ENCODE measurements at places on chromosomes 7 and 10.

GRCh38 chr10:20949967-20950366, 52.9 kb upstream of the NEBL start:
- no peak for DNase-seq

DNA sequence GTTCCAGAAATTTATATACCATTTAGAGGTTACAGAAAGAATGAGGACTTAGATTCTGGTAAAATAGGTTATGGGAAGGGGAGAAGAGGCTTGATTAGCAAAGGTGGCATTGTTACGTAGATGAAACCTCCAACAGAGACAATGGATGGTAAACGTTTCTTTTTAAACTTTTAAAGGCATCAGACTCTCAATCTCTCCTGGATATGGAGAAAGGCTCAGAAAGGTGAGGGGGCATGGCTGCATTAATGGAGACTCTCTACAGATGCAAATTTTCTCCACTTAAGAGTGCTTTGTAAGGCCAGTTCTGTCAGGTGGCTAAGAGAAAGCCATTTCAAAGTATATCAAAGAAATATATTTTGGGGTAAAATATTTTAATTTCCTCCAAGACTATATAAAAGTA, 240.9 kb upstream of the PTER start:
- no peak for DNase-seq

DNA sequence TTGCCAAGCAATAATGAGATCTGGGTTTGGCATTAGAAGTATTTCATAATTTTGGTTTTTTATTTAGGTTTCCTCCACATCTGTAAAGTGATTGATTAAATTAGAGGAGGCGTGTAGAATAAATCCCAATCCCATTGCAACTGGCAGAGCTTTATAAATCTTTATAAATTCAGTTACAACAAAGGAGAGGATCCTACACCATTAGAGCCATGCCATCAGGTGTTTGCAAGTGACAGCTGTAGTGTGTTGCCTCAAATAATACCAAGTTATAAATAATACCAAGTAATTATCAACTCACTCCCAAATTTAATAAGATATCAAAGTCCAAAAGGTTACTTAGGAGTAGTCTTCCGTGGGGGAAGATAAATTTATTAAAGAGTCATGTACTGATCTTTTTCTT, 62.2 kb downstream of the PODXL start:
- DNase-seq: no peak

- no peak for DNase-seq
These were observed 80.8 kb downstream of the TMEM130 start for GRCh38 chr7:98788966-98789365.

- no peak for DNase-seq
These were observed 76.6 kb downstream of the NDUFB2 start for GRCh38 chr7:140773104-140773503.

DNA sequence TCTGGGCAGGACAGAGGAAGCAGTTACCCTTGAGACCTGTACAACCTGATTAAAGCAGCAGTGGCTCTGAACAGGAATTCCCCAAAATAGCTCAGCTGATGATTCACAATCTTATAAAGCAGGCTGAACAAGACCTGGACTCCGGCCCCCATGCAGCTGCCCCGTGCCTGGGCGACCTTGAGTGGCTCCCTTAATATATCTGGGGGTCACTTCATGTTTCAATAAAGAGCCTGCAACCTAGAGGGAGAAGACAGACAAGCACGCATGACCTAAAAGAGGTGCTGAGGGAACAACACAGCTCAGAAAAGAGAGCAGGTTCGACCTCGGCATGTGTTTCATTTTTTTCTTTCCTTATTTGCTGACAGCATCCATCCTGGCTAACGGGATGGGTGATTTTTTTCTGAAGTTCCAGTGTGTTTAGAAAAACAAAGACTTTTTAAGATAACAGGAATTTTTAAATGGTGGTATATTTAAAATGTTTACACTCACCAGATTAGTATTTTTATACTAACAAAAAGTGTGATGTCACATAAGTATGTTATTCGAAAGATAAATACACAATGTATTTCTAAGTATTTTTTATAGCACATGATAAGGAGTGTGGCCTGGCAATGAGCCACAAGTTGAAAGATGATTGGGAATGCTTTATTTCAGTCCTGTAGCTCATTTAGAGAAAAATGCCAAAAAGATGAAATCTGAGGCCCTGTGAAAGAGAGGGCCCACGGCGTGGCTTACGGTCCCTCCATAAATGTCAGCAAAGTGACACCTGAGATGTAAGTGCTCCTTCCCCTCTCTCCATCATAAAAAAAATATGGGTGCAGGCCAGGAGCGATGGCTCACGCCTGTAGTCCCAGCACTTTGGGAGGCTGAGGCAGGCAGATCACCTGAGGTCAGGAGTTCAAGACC, 161.3 kb downstream of the SLIT1 start:
- no peak for DNase-seq

DNA sequence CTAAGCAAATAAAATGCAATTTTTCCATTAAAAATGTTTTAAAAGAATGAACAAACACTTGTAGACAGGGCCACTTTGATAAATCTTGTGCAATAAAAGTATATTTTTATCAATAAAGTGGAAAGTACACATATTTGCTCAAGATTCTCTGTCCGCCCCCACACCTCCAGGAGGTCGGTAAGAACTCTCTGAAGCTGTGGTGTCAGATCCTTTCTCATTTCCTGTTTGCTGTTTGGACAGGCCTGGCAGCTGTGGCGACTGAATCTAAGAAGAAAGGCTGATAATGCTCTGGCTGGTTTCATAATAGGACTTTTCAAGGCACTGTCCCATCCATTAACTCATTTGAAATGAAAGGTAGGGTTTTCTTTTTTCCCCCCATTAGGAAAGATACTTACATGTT, 15.3 kb upstream of the ASB4 start:
- no peak for DNase-seq

DNA sequence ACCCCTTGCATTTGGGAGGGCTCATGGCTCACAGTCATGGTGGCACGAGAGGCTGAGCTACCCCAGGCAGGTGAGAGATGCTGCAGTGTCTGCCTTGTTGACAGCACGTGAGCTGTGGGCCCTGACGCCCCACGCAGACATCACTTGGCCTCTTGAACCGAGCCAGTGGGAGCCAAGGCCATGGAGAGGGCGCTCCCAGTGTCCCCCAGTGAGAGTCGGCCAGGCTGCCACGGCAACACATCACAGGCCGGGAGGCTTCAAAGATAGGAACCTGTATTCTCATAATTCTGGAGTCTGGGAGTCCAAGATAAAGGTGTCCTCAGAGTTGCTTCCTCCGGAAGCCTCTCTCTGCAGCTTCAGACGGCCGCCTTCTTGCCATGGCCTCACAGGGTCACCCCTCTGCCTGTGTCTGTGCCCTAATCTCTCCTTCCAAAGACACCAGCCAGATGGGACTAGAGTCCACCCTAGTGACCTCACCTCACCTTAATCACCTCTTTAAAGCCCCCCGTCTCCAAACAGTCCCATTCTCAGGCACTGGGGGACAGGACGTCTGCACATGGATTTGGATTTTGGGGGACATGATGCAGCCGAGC, 119.6 kb downstream of the KLF6 start:
- no peak for DNase-seq

DNA sequence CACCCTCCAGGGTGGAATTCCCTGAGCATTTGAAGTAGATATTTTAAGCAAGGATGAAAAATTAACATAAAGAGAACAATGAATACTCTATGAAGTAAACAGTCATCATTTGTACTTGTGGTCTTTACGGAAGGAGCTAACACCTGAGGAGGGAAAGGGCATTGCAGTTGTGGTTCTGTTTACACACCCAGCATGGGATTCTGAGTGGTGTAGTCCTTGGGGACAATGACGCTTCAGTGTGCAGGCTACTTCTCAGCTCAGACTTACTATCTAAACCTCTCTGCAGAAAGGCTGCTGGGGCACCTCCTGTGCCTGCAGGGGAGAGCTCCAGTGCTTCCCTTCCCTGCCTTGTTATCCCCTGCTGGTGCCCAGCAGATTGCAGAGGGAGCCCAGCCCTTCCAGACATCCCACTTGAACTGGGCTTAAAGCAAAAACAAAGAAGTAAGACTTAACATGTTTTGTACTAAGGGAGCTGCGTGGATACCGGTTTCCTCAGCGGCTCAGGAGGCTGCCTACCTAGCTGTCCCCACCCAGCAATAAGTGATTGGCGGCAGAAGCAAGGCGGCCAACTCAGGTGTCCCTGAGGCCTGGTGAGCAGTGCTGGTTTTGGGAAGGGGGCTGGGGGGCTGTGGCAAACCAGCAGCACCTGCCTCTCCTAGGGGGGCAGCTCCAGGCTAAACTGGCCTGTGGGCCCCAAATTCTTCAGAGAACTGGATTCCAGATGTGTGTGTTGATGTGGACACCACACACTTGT, 89.1 kb downstream of the CELF2 start:
- DNase-seq: no peak

DNA sequence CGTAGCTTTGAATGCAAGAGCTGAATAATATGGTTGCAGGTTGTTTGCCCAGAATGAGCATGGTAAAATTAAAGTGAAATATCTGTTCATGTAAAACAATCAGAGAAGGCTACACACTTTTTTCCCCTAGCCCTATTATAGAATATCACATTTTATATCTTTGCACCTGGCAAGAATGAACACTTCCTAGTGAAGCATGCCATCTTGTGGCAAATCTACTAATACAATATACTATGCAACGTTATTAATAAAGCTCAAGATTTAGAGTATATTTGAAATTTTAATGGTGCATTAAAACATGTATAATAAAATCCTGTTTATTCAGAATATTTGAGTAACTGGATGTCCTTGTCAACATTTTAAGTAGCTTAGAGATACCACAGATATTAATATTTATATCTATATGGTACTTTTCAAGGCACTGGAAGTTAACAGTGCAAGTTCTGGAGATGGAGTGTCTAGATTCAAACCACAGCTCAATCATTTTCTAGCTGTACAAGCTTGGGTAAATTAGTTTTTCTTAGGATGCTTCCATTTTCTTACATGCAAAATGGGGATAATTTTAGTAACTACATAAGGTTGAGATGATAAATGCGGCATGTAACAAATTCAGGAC, 643.1 kb upstream of the SEMA3D start:
- no peak for DNase-seq

DNA sequence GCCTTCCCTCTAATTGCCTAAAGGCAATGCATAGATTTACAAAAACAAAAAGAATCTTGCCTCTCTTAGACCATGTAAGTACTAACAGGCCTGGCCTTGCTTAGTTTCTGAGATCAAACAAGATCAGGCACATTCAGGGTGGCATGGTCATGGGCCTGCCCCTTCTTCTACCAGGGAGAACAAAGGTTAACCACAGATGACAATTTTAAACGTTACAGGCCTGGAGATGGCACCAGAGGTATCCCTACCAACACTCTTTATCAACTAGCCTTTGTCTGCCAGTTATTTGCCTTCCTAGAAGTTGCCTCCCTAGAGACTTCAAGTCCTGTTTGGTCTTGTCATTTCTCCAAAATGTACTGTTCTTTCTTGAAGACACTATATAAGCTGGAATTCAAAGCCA, 252.6 kb downstream of the DOCK4 start:
- no peak for DNase-seq

DNA sequence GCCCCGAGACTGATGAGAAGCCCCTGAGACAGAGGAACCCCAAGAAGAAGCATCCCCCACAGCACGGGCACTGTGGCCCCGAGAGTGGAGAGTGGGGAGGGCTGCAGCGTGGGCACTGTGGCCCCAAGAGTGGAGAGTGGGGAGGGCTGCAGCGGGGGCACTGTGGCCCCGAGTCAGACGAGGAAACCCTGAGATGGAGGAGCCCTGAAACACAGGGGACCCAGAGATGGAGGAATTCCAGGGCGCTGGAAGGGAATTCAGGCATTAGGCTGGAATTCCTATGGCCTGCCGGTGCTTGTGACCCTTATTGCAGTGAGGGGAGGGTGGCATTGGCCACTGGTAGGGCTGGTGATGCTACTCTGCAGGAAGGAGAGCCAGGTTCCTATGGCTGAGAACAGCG, 168.6 kb upstream of the SHH start:
- DNase-seq: no peak

DNA sequence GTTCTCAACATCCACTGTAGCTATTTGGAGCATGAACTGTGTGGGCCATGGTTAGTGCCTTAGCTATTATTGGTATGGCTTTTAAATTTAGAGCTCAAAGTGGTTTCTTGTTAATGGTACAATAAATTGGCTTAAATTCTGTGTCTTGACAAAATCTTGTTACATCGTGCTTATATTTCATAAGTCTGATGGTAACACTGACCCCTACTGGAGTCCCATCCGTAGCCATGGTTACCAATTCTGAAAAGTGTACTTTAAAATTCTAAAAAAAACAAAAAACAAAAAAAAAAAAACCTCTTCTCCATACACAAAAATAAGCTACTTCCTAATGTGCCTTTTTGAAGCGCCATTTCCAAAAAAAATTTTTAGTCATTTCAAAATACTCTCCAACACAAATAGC, 6.4 kb upstream of the RPP30 start:
- no peak for DNase-seq

DNA sequence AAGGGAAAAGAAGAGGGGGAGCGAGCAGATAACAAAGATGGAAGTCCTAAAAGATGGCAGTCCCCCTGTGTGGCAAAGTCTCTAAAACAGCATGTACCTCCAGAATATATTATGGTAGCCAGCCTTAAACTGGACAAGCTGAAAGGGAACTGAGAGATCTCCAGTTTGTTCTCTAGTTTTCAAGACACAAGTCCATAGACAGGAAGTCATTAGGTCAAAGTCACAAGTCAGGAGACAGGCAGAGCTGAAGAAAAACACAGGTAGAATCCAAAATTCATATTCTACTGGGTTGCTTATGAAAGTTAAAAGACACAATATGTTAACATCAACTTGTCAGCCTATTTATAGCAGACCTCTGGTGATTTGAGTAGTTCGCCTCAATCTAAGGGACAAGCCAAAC, 38.7 kb downstream of the FAM107B start:
- no peak for DNase-seq

DNA sequence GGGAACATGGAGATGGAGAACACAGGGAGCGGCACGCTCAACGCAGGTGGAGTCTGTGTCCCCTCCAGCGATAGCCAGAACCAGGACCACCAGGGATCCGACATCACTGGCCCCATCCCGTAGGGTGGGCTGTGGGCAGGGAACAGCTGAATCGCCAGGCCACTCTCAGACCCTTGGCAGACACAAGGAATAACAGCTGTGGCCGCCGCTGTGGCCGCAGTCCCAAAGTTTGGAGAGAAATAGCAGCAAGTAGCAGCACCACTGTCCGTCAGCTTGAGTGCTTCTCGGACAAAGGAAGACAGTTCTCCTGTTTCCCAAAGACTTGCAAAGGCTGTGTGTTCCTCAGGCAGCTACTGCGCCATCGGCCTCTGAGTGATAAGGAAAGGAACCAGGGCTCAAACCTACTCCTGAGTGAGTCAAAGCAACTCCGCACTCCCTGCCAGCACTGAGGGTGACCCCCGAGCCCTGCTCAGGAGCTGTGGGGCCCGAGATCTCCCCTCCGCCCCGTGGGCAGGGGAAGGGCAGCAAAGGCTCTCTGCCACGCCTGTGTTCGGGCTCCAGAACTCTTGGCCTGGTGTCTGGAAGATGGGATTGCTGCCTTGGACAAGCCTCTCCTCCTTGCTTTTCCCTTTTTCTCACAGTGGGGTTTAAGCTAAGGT, 82.3 kb upstream of the FAM20C start:
- no peak for DNase-seq

GRCh38 chr10:88759366-88760101, at the start of gene LIPN:
LIPN (plus strand) TSS chr10:88760020; CDS start chr10:88761406, 1,386 bp downstream.
- no peak for DNase-seq

GRCh38 chr7:20238754-20239324, 21.7 kb upstream of the MACC1 start:
- no peak for DNase-seq

GRCh38 chr10:121823993-121824463, 103.8 kb downstream of the ATE1 start:
- DNase-seq: no peak

Data from activated gamma-delta T cell treated with anti-CD3 and anti-CD28 coated beads, Interleukin-2, amount 50 U/mL, for 16 hours (primary cell).